Hippocampal formation (tissue), 2 donors: ENCODE measurements at places on chromosomes 13 and 19.

DNA sequence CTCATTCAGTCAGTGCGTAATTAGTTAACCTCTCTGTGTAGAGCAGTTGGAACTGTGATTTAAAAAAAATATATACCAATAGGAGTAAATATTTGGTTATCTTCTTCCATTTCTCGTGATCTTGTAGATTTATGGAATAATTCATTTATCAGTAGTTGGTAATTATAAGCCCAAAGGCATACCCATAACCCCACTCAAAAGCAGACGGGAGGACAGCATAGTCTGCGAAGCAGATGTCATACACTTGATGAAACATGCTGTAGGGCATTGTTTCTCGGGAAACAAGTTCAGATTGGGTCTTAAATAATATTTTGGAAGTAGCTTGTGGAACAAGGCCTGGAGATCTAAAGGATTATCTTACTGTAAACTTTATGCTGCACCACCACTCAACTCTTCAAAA is 119.7 kb downstream of the FRY start:
- DNase-seq, result no peak

- DNase-seq, result no peak
Observed at GRCh38 chr13:35914662-35915061, 216.5 kb downstream of the DCLK1 start.

DNA sequence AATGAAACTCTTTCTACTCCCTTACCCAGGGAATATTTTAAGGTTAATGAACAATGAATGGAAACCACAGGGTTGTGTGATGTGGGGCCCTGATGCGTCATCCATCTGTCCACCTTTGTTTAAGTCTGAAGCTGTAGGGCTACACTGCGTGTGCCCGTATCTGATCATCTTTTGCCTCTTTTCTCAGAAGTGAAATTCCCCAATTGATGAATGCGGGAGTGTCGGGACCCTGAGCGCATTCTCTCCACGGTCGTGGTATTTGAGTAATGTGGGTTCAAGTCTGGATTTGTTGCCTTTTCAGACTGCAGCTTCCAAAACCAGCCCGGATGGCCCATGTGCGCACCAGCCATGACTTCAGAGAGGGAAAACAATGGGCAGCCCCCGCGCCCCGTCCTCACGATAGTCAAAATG is 112.3 kb downstream of the COL4A2 start:
- DNase-seq, result no peak

DNA sequence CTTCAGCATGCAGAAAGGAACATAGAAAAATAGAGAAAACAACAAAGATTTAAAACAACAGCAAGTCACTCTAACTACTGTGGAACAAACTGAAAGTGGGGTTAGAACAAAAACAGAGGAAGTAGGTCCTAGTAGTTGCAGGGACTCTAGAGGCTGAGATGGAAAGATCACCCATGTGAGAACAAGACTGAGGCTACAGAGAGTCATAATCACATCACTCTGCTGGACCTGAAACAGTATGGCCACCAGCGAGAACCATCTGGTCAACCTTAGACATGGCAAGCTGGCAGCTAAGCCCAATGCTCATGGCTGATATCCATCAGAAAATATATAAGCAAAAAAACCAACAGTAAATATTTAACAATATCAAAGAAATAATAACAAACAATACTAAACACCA is 35.8 kb upstream of the ZNF724 start:
- DNase-seq, result no peak
